ENCODE measurements at places on chromosomes 2 and 18. TPM values are rescaled to one million over a fixed set of nuclear protein-coding genes. Genes with fewer than 3 reads are reported as not detected.

Gene ELOA2
- not detected for total RNA-seq

Gene SEMA4C
- total RNA-seq = 30.7 TPM

Gene KCNJ3
- not detected for total RNA-seq

Gene MFSD2B
- 0.10 TPM for total RNA-seq

Gene TRPM8
- total RNA-seq = 0.31 TPM

Gene RGPD8
- 11.6 TPM for total RNA-seq

Gene MSTN
- total RNA-seq = not detected

Gene MYO5B
- total RNA-seq = 7.2 TPM

Gene ANO7
- 5.8 TPM for total RNA-seq

Gene PROKR1
- not detected for total RNA-seq

Gene MAP3K19
- not detected for total RNA-seq

All from astrocyte (in vitro differentiated cells and primary cell).